KG1 (cell line): ENCODE measurements at places on chromosomes 11 and 22.

DNA sequence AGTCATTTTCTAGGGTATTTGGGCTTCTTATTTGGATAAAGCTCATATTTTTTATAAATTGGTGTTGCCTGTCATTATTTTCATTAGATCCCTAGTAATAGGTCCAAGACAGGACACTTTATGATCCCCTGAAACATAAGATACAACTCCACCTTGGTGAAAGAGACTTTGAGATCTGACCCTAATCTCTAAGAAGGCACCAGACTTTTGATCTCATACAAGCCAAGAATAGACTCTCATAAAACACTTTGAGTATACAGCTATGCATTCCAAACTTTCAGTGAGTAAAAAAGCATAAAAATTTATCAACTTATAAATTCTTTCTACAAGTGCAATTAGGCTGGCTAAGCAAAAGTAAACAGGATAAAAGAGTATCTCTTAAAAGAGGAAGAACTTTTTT lies 451.2 kb downstream of the MN1 start:
- no peak for DNase-seq

DNA sequence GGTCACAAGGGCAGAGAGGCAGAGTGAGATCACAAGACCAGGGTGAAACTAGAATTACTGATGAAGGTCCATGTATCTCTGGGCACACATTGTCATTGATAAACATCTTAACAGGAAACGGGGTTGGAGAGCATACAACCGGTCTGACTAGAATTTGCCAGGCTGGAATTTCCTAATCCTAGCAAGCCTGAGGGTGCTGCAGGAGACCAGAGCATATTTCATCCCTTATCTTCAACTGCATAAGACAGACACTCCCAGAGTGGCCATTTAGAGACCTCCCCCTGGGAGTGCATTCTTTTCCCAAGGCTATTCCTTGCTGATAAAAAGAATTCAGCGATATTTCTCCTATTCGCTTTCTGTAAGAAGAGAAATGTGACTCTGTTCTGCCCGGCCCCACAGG lies 84.6 kb upstream of the IZUMO1R start:
- no peak for DNase-seq

- DNase-seq: peak; percentile 9
Measured at GRCh38 chr22:35930933-35931332, 97.7 kb downstream of the RBFOX2 start.

GRCh38 chr22:43467216-43467940 lies 55.6 kb downstream of the MPPED1 start:
- no peak for DNase-seq

- no peak for DNase-seq
Measured at GRCh38 chr11:88115828-88116755, 59.2 kb downstream of the RAB38 start.

DNA sequence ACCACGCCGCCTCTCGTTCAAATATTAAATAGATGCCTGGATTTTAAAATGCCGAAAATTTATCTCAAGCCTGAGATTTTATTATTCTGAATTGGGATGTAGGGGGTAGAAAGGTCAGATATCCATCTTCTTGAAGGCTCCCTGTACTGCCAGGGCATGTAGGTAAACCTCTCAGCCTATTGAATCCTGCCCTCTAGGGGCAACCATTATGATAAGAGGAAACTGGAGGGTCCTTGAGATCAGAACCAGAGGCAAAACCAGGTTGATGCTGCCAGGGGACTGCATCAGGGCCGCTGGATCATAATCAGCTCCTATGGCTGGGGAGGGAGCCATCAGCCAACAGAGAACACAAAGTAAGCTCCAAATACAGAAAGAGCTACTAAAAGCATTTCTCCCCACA lies 92.4 kb downstream of the KCNC1 start:
- no peak for DNase-seq
